ENCODE measurements at places on chromosomes 2 and 18.

- DNase-seq, result no peak
Observed at GRCh38 chr18:55466789-55467188, 121.2 kb downstream of the TCF4 start.

- DNase-seq, result no peak
Observed at GRCh38 chr2:199973703-199974102, 18.3 kb downstream of the MAIP1 start.

- no peak for DNase-seq
Observed at GRCh38 chr2:156311976-156312375, 20.5 kb downstream of the NR4A2 start.

DNA sequence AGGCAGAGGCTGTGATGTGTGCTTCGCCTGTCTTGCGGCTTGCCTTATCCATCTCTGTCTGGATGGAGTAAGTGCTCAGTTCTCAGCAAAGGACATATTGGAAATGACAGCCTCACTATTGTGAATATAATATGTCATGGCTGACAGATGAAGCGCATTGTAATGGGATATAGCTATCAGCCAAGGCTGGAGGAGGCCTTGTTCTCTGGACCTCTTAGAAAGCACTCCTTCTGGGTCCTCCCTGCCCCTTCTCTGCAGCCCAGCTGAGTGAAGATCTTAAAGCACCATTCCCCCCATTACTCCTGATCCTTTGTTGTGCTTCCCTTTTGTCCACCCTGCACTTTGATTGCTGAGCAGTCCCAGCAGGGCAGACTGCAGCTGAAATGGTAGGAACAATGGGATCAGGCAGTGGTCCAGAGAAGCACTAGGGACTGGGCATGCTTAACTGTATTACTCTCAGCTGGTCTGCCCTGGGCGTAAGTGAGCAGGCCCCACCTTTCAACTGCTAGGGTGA is 265.3 kb downstream of the SETBP1 start:
- DNase-seq, result no peak

- DNase-seq, result no peak
Observed at GRCh38 chr2:3636586-3637310, 21.3 kb upstream of the ALLC start.

DNA sequence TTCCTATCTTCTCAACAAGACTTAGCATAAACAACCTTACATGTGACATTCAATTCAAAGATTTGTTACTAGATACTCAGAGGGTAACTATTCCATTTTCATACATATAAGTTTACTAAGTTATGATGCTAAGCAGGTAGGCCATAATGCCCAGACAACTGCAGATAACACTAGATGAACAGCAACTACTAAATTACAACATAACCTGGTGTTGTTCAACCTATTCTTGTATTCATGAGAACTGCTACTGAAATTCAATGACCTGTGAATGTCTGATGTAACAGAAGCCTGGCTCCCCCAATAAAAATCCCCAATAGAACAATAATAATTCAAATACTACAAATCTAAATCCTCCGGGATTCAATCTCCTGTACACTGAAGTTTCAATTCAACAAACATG is 24.8 kb downstream of the FEZ2 start:
- DNase-seq, result no peak

GRCh38 chr18:73315381-73315780 is 447.6 kb upstream of the NETO1 start:
- no peak for DNase-seq

DNA sequence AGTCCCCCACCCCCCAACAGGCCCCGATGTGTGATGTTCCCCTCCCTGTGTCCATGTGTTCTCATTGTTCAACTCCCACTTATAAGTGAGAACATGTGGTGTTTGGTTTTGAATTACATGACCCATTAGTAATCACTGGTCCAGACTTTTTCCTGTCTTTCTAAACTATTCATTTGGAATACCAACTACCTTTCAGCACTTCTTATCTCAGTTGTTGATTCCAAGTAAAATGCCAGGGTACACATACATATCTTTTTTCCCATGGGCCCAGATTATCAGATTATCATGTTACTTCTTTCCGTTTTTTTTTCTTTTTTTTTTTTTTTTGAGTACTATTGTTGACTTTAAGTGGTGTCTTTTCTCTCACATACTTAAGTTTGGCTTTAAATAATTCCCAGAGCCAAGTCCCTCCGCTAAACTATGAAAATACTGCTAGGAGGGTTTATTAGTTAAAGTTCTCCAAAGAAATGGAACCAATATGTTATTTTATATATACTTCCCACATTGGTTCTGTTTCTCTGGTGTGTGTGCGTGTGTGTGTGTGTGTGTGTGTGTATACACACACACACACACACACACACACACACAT is 389.3 kb downstream of the IRS1 start:
- DNase-seq, result no peak

DNA sequence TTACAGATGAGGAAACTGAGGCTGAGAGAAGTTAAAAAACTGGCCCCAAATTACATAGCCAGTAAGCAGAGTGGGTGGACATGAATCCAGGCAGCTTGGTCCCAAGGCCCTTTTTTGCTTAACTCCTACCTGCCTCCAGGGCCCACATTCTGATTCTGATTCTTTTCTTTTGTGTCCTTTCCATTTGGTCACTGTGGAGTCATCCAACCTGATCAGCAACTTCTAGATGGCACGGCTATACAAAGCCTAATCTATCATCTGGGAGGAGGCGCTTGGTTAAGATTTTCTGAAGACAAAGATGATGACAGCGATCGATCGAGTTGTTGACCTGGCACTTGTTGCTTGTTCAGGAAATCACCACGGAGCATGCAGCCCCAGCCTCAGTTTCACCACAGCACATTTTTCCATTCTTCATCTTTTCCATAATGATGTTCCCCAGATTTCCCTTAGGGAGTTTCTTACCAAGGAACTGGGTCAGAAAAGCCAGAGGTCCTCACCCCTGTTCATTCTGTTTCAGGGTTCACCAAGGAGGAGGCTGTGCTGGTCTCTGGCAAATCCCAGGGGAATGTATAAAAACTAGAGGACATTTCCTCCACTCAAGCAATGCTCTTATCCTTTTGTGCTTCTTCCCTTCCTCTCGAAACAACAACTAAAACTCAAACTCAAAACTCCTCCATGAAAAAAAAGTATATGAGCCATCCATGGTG is 6.9 kb upstream of the IGFBP2 start:
- DNase-seq, result no peak

- DNase-seq, result no peak
Observed at GRCh38 chr2:190607014-190607597, 41.8 kb upstream of the NAB1 start.
